Stimulated activated CD8-positive, alpha-beta memory T cell treated with anti-CD3 and anti-CD28 coated beads, Interleukin-7, amount 100 ng/mL, for 48 hours (primary cell): ENCODE measurements at places on chromosomes 2 and 18.

DNA sequence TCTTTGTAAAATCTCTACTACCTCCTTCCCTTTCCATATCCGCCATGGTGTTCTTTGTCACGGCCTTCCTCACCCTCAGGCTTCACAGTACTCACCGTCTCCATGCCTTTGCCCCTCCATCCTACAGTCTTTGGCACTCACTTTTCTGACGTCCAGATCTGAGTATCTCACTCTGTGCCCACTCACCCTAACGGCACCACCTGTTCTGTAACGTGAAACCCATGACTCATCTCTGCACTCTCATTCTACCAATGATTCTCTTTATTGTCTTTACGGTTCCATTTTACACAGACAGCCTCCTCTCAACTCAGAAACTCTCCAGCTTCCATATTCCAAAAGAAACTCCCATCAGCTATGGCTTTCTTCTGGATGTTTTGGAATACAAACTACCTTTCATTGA lies 56.7 kb downstream of the NETO1 start:
- DNase-seq: no peak

DNA sequence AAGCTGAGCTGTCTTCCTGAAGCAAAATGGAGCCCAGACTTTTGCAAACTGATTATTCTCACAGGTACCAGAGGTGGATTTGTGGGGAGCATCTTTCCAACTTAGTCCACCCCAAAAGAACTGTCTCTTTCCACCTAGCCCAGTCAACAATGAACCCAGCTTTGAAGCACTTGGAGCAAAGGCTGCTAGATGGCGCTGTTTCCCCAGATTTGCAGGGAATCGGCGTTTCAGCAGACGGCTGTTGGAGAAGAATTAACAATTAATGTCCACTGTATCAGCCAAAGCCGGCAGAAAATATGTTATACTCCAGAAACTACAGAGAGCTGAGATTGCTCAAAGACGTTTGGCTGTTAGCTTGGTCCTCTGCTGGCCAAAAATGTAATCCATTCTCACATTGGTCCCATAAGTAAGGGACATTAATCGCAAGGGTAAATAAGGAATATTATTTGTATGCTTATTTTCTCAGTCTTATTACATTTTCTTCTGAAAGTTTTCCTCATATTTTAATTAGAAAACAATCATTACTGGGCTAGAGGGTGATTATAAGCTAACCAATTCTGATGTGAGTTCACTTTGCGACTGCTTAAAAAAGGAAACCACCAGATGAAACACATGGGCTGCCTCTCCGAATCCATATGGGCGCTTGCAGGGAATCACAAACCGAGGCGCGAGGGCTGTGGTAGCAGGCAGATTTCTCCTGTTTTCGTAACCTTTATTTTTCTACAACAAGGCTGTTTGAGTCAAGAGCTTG lies 423.8 kb upstream of the MEX3C start:
- no peak for DNase-seq

DNA sequence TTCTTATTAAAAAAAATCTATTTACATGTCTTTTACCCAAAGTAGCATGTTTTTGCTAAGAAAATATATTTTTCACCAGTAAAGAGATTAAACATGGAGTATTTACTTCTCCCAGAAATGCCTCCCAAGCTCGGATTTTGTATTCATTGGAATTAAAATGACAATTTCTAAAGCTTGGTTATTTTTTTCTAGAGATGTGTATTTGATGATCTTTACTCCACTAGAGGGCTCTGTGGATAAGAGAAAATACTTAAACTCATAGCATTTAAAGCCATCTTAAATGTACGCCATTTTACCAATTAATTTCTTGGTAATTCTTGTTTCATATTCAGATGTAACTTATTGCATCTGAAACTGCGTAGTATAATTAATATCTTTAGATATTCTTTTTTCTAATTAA lies 461.4 kb downstream of the GALR1 start:
- no peak for DNase-seq

GRCh38 chr2:73700131-73700611 lies 37.0 kb downstream of the TPRKB start:
- DNase-seq: no peak

DNA sequence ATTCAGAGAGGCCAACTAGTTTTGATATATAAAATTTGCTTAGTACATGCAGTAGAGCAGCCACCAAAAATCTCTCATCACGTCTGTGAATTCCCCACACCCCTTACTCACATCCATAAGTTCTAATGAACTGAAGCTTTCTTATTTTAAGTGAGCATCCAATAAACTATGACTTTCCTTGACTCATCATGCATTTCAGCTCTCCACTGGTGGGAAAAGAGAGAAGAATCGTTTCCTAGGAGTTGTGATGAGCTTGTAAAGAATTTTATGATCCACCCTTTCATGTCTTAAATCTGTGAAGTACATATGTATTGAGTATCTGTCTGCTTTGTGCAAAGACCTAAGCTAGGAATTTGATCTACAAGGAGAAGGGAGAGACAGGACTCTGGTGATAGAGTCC lies 428.6 kb downstream of the SETBP1 start:
- no peak for DNase-seq

GRCh38 chr2:121038431-121038830 lies 246.6 kb downstream of the TFCP2L1 start:
- no peak for DNase-seq

- no peak for DNase-seq
These were observed 180.9 kb downstream of the BCL2 start for GRCh38 chr18:63138436-63139340.

- no peak for DNase-seq
These were observed 172.2 kb downstream of the DPP10 start for GRCh38 chr2:114614592-114614991.

- DNase-seq: no peak
These were observed 130.2 kb upstream of the ACVR2A start for GRCh38 chr2:147714582-147714981.

GRCh38 chr18:74266161-74266560 lies 25.6 kb downstream of the CYB5A start:
- DNase-seq: no peak

- no peak for DNase-seq
These were observed 172.2 kb upstream of the ID2 start for GRCh38 chr2:8509621-8510020.
